ENCODE measurements at places on chromosomes 2 and 18. TPM values are rescaled to one million over a fixed set of nuclear protein-coding genes. Genes with fewer than 3 reads are reported as not detected.
A peak's percentile ranks its signal among the peaks of the same experiment; 100 is the strongest.

GRCh38 chr2:39128919-39129391 is 8.1 kb upstream of the SOS1 start:
- DNase-seq: no peak

- no peak for DNase-seq
Observed at GRCh38 chr18:9965711-9966624, 52.2 kb downstream of the VAPA start.

DNA sequence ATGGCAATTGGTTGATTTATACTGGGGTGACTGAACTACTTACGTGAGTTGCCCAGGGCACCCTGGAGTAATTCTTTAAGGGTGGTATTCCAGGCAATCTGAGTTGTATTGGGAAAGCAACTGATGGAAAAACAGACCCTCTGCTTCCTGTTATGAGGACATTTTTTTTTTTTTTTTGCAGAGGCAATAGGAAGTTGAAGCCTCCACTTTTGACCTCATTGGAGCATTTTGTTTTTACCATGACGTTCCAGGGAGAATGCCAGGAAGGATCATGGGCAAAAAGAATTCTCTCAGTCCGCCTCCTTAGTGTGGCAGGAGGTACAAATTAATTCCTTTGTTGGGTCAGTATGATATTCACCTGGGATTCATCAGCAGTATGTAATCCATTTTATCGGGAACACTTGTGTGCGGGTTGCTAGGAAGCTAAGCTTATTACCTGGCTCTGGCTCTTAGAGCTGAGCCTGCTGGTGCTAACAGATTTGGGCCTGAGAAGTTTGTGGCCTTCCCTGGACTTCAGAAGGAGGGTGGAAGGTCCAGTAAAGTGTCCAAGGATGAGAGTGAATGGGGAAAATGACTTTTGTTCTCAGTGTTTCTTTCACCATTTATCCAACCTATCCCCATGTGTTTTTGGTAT is 272.9 kb upstream of the EPAS1 start:
- DNase-seq: no peak

GRCh38 chr2:173990970-173991819 is 26.0 kb upstream of the SP3 start:
- no peak for DNase-seq

GRCh38 chr2:55022476-55022875 is 27.8 kb downstream of the RTN4 start:
- DNase-seq: no peak

Gene SLC9A2
- 5.7 TPM for total RNA-seq

- no peak for DNase-seq
Observed at GRCh38 chr2:196939371-196939770, 12.9 kb upstream of the PGAP1 start.

Gene TFPI
- 125 TPM for total RNA-seq

GRCh38 chr2:175807031-175807873 is 194.8 kb downstream of the LNPK start:
- DNase-seq: no peak

DNA sequence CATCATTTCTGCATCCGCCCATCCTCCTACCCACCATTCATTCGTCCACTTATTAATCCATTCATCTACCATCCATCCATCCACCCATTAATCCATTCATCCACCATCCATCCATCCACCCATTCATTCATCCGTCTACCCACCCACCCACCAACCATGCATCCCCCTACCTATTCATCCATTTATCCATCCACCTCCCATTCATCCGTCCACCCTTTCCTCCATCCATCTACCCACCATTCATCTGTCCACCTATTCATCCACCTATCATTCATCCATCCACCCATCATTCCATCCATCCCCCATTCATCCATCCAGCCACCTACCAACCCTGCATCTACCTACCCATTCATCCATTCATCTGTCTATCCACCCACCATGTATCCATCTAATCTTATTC is 83.5 kb upstream of the MCFD2 start:
- no peak for DNase-seq

GRCh38 chr18:58541146-58541788 is 87.6 kb downstream of the ALPK2 start:
- DNase-seq: peak; percentile 49

GRCh38 chr2:143058851-143059250 is 70.4 kb upstream of the ARHGAP15 start:
- DNase-seq: no peak

DNA sequence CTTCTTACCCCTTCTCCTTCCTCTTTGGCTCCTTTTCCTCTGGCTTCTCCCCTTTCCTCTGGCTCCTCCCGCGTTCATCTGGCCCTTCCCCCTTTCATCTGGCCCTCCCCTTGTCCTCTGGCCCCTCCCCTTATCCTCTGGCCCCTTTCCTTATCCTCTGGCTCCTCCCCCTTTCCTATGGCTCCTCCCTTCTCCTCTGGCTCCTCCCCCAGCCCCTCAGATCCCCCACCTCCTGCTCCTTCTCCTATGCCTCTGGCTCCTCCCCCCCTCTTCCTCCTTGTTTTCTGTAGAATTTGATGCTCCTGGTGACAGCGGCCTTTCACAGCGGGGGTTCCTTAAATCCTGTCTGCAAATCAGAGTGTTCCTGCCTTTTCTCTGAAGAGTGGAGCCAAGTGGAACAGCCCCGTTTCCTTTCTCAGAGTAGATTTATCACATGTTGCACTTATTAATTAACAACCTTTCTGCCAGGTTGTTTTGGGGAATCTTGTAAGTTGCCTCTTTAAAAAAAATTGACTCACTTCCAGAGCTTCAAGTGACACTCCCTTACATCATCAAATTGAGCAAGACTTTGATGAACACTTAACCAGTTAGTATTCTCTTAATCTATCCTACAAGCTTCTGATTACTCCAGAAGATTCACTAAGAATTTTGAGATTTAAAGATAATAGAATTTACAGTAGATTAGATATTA is 27.9 kb downstream of the FABP1 start:
- DNase-seq: no peak

Gene SOX11
- not detected for total RNA-seq

- peak; percentile 5 for DNase-seq
Observed at GRCh38 chr18:67386032-67386431, 130.5 kb downstream of the DSEL start.

Gene EMX1
- total RNA-seq: not detected

DNA sequence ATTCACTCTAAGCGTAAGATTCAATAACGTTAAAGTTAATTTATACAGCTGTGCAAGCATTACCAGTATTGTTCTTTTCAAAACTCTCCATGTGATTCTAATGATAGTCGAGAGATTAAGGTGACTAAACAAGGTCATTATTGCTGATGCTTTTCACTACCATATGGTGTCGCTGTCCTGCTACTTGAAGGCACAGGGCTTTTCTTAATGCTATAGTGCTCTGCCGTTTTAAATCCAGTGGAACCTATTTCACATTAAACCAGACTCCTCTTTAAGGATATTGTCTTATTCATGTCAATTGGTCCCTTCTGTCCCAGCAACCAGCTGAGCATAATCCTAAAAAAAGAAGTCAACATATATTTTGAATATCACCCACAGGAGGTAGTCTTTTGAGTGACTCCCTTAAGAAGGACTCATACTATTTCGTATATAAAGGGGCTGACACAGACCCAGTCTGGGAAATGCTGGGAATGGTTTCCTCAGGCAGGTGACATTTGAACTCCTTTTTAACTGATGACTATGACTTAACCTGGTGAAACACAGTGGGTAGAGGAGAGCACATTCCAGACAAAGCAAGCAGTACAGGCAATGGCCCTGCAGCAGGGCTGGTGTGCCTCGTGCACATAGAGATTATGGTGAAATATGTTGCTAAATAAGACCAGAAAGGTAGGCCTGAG is 53.9 kb upstream of the CYTIP start:
- no peak for DNase-seq

DNA sequence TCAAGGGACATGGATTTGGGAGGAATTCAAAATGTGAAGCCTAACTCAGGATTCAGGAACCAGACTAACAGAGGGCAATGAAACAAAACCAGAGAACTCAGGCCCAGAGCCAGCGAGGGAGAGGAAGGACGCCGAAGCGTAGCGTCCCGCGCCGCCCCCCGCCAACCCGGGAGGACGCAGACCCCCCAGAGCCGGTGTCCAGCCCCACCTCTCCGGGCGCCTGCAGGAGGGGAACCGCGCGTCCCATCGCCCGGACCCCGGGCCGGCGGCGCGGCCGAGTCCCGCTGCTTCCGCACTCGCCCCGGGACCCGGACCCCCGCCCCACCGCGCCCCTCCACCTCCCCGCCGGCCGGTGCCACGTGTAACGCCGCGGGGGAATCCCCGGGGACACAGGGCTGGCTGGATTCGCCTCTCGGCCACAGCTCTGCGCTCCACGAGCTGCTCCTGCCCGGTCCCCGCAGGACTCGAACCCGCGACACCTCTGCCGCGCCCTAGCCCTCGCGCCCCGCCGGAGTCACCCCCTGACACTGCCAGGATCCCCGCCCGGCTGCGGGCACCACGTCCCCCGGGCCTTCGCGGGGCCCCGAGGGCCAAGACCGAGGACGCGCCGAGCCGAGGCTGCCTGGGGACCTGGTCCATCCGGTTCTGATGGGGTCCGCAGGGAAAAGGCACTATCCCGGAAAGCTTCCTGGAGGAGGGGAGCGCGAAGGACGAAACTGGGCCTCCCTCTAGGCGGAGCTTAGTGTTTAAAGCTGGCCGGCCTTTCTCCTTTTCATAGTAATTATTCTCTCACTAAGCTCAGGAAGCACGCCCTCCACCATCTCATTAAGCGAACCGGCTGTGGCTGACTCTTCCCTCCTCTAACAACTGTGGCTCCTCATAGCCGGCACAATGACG is 40.4 kb upstream of the FAM124B start:
- DNase-seq: peak; percentile 45

Gene CLEC4F
- total RNA-seq: not detected

Gene IL1RL2
- total RNA-seq: 0.68 TPM

DNA sequence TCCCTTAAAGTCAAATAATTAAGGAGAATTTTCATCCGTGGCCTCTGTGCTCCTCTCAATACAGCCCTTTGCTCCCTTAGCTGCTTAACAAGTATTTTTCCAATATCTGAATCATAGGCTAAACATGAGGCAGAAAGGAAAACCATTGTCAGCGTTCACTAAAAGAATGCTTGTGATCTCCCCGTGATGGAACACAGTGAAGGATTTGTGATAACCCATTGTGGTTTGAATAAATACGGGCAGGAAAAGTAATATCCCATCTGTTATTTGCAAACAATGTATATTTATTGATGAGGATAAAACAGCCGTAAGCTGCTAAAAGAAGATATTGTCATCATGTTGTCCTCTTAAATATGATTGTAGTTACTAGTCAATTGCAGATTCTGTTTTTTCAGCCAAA is 258.1 kb downstream of the NAPG start:
- no peak for DNase-seq

DNA sequence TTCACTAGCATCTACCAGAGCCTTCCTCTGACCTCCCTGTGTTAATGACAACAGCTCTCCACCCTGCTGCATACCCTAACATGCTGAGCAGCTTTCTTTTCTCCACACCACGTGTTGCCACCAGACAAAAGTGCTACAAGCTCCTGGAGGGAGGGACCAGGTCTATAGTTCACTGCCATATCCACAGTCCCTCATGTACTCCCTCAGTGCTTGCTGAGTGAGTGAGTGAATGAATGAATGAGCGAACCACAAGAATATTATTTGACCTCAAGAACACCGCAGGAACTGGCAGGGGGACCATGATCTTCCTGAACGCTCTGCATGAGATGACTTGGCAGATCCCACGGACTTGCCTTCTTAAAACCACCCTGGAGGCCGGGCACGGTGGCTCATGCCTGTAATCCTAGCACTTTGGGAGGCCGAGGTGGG is 47.4 kb upstream of the CAB39 start:
- DNase-seq: no peak

DNA sequence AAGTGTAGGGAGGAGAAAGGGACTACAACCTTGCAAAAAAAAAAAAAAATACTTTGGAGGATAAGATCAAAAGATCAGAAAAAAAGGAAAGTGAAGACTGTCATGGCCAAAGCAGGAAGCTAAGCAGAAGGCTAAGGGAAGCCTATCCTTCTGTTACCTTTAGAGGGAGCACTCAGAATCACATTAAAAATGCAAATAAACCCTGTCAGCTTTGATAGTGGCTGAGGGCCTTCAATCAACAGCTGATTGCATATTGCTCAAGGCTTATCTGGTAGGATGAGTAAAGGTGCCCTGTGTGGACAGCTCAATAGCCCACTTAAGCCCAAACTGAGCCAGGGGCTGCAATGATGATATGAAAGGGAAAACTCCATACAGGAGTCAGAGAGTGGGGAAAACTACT is 1021.2 kb downstream of the LRP1B start:
- no peak for DNase-seq

DNA sequence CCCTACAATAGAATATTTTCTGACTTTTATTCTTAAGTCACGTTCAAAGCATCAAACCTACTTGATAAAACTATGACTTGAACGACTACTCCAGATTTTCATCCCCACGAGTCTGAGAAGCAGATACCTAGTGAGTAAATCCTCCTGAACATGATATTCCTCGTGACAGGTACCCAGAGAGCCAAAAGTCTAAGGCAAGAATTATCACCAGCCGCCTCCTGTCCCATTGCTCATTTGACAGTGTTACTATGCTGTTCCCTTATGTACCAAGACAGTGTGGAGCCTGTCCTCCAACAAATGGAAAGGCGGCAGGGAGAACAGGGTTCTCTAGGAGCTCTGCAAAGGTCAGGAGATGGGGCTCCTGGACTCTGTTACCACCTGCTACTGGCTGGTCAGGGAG is 8.3 kb upstream of the ALPK2 start:
- no peak for DNase-seq

DNA sequence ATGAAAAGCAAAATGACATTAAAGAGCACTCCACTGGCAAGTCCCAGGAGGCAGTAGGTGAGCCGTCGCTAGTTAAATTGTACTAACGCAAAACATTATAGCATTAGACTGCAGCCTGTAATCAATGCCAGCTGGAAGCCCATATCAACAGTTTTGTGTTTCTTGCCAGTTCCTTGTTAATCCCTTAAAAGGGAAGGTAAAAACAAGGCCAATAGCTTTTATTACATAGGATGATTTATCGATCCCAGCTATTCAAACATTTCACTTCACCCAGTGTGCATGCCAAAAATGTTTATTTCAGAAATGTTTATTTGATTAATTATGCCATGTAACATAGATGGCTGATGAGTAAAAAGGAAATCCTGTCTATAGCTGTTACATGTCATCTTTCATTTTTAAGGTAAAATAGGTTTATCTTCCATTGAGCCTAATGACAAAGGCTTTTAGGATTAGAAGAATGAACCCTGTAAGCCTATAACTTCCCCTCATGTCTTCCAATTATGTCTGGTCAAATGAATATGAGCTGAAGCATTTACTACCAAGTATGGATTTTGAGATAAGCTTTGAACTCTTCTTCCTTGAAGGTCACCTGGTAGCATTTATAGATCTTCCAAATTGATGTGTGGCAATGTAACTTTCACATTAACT is 591.2 kb downstream of the RNF144A start:
- no peak for DNase-seq

GRCh38 chr2:16674154-16674553 is 8.5 kb upstream of the CYRIA start:
- DNase-seq: no peak

Gene MC4R
- not detected for total RNA-seq

DNA sequence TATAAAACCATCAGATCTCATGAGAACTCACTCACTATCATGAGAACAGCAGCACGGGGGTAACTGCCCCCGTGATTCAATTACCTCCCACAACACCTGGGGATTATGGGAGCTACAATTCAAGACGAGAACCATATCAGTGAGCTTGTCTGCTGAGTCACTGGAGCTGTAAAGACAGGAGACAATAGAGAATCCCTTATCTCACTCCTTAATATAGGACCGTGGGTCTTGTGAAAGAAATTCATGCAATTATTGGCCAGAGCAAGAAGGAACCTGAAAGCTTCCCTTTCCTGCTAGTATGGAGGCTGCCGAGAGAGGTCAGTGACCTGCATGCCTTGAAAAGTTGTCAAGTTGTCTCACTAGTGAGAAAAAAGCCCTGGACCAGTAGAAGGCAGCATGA is 9.5 kb upstream of the TNFAIP6 start:
- DNase-seq: no peak

Gene DSG1
- not detected for total RNA-seq

Gene PTGR3
- 30.2 TPM for total RNA-seq
